ENCODE measurements at places on chromosomes 16 and 17. TPM values are rescaled to one million over a fixed set of nuclear protein-coding genes. Genes with fewer than 3 reads are reported as not detected.
A peak's percentile ranks its signal among the peaks of the same experiment; 100 is the strongest.

GRCh38 chr16:24018485-24018884 is 182.7 kb downstream of the PRKCB start:
- no peak for DNase-seq

DNA sequence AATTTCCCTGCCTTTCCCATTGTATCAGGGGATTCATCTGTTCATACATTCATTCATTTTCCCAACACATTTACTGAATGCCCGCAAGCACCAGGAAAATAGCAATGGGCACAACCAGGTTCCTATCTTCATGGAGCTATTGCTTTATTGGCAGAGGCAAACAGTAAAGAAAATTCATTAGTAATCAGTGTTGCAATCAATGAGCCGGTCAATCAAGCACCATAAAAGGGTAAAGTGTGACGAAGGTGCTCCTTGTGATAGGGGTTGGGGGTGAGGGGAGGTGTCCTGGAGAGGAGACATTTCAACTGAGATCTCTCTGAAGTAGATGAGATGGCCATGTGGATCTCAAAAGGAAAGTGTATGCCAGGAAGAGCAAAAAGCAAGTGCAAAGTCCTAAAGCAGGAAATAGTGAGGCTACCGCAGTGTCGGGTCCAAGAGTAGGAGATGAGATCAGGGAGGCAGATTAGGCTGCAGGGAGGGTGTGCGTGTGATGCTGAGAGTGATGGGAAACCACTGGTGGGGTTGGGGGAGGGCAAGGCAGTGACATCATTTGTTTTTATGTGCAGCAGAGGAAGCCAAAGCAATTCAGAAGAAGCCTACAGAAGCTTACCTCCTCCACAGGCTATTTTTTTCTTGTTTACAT is 28.4 kb downstream of the CDH13 start:
- DNase-seq, result peak; percentile 62

- DNase-seq, result no peak
These were observed 118.2 kb upstream of the ZNF750 start for GRCh38 chr17:82957961-82958561.

DNA sequence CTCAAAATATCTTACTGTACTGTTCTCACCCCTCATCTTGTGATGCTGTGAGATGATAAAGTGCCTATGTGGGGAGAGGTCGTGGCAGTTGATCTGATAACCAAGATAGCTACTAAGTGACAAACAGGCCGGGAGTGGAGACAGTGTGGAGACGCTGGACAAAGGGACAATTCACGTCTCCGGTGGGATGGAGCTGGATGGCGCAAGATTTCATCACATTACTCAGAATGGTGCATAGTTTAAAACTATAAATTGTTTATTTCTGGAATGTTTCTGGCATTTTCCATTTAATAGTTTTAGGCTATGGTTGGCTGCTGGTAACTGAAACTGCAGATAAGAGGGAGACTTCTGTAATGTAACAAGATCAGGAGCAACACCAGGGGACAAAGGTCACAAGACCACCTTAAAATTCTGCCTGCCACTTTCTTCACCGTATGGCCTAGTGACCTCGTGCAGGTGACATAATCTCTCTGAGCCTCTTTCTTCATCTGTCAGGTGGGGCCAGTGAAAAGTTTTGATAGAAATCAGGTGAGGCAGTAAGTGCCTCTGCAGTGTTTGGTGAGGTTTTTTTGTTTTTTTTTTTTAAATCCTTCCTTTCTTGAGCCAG is 54.4 kb upstream of the LGALS9 start:
- no peak for DNase-seq

- no peak for DNase-seq
These were observed 9.9 kb downstream of the SSTR5 start for GRCh38 chr16:1082266-1082951.

DNA sequence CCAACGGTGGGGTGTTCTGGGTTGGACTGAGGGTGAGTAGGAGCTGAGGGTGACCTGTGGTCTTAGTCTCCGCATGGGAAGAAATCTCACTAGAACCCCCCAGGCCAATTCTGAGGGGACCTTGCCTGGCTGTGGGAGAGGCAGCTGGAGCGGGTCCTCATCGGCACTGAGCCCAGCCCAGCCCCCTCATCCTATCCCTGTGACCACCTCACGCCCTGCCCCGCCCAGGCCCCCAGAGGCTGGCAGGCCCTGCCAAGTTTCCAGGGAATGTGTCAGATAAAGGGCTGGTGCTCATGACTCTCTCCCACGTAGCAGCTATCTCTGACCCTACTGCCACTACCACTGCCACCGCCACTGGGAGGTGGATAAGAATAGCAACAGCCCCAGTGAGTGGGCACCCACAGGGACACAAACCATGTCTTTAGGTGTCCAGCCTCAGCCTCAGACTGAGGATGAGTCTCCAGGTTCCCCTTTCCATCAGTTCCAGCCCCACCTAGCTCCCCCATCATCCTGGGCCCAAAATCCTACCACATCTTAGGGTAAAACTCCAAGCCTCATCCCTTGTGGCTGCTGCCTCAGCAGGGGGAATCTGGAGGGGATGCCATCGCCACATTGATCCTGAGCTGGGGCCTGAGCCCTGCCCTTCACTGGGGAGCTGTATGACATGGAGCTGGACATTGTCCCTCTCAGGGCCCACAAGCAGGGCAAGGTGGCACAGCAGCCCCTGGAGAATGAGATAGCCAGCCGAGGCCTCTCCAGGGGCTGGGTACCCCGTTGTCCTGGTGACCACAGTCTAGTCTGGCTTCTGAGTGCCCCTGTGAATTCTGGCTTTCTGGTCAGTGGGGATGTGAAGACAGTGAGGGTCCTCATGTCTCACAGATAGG is 14.9 kb downstream of the CDH16 start:
- no peak for DNase-seq

DNA sequence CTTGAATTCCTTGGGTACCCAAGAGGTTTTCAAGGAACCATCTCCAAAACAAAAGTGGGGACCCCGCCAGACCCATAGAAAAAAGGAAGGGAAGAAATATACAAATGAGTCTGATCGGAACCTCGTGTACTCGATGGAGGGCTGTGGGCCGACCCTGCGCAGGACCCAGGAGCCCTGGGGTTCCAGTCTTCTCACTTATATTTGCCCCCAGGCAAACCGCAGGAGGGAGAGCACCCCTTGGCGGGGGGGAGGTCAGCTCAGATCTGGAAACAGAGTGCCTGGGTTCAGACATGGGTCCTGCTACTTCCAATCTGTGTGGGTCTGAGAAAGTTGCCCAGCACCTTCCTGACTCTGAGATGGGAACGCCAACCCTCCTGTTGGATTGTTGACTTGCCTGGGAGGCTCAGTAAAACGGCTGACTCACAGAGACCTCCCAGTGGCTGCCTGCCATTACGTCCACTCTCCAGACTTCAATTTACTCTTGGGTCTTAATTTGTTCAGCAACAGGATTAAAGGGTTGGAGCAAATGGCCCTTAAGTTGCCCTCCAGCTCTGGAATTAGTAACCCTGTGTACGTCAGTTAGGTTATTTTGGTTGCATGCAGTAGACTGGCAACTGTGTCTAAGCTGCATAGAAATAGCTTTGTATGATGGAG is 24.9 kb upstream of the CACNG4 start:
- DNase-seq, result no peak

- DNase-seq, result no peak
These were observed 9.2 kb downstream of the HS3ST6 start for GRCh38 chr16:1908983-1909382.

DNA sequence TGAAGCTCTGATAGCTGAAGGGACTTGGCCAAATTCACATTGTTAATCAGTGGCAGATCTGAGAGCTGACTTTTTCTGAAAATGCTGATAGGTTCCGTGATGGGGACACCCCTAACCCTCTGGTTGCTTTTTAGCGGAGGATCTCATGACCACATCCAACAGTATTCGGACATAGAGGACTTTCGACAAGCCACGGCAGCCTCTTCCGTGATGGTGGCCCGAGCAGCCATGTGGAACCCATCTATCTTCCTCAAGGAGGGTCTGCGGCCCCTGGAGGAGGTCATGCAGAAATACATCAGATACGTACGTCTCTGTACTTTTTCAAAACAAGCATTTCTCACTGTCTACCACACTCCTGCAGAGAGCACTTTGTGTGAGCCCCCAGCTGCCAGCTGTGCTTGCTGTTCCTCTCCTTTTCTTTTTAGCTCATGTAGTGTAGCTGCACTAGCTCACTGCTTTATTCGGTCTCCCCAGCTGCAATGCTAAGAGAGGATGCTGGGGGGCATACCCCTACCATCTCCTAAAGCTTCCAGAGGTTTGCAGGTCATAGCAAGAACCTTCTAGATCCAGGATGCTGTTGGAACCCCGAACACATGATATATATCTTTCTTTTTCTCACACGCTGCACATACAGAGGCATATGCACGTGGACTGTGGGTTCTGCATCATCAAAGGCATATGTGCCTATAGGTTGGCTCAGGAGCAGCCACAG is 14.2 kb upstream of the NFATC3 start:
- DNase-seq, result no peak

GRCh38 chr16:57031156-57031555 is 41.8 kb downstream of the NLRC5 start:
- no peak for DNase-seq

DNA sequence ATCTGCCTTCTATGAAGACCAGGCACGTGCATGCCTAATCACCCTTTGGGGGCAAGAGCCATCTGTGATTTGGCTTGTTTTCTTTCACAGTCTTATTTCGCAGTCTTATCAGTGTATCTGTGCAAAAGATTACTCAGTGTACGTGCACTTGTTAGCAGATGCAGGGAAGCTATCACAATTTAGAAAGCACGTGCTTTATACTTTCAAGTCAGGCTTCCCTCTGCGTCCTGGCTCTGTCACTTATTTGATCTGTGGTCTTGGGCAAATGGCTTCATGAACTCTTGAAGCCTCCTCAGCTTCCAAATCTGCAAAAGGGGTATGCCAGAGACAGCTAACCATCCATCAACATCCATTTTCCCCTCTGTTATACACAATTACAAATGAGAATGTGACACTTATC is 246.4 kb downstream of the XYLT1 start:
- DNase-seq, result no peak

- no peak for DNase-seq
These were observed 303.0 kb upstream of the ZFHX3 start for GRCh38 chr16:73350707-73351452.

- no peak for DNase-seq
These were observed 351.9 kb downstream of the SEC14L1 start for GRCh38 chr17:77492446-77493237.

GRCh38 chr17:34305061-34305460 is 14.2 kb upstream of the CCL8 start:
- no peak for DNase-seq

GRCh38 chr16:456891-457483 is 31.5 kb downstream of the RAB11FIP3 start:
- DNase-seq, result no peak

GRCh38 chr17:7673239-7673638 is 14.1 kb downstream of the TP53 start:
- DNase-seq, result no peak

DNA sequence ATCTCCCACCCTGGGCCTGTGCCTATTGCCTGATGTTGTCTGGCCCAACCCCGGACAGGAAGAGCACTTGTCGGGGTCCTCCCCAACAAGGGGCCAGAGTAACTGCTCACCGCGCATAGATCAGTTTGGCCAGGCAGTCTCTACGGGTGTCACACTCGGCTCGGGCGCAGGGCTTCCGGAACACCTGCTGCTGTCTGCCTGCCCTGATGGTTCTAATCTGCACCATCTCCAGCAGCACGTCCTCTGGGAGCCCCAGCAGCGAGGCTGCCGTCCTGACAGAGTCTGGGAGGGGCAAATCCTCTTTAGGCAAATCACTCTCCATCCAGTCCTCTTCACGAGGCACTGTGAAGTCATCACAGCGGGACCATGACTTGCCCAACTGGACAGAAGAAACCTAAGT is 24.0 kb downstream of the MYO19 start:
- DNase-seq, result no peak

- peak; percentile 78 for DNase-seq
These were observed 58.5 kb downstream of the TMEM235 start for GRCh38 chr17:78289802-78290363.

- no peak for DNase-seq
These were observed 4.4 kb downstream of the ATP2A1 start for GRCh38 chr16:28882551-28883160.

DNA sequence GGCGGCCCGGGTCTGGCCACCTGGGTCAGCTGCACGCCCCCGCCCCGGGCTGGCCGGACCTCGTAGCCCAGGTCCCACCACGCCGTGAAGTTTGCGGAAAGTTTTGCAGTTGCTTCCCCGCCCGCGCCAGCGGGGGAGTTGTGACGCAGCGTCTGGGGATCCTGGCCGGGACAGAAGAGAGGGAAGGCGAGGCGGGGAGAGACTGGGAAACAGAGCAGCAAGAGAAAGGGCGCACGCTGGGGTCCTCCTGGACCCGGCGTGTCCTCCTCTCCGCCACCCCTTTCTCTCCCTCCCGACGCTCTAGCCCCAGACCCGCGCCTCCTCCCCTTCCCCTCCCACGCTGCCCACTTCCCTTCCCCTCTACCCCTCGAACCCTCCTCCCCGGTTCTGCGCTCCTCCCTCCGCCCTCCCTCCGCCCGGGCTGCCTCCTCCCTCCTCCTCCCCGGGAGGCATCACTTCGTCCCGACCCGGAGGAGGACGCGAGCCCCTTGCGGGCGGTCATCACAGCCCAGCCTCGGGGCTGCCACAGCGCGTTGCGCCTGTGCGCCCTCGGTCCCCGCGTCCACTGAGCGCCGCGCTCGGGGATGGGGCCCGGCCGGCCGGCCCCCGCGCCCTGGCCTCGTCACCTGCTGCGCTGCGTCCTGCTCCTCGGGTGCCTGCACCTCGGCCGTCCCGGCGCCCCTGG is at the start of gene MRC2:
Gene MRC2, plus strand, starts transcription at position 452 of the 685 bp plus-strand sequence. Its CDS starts 133 bp downstream, at position 585.
- DNase-seq, result peak; percentile 34

GRCh38 chr17:78409191-78409928 is 30.9 kb downstream of the PGS1 start:
- peak; percentile 92 for DNase-seq

DNA sequence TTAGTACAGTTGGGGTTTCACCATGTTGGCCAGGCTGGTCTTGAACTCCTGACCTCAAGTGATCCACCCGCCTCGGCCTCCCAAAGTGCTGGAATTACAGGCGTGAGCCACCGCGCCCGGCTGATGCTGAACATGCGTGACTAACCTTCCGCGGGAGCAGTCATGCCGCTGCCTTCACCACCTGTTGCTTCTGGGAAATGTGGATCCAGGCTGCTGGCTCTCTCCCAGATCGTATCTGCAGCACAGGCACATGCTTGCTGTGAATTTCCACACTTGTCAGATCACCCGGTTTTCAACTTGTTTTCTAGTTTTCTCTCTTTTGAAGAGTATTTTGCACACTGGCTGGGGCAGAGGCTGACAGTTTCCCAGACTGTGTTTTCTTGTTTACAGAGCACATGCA is 97.9 kb downstream of the ADCY9 start:
- peak; percentile 61 for DNase-seq

CLDN7 gene
- total RNA-seq, result 1,244 TPM

CA7 gene
- total RNA-seq, result 131 TPM

NR1D1 gene
- total RNA-seq, result 15.0 TPM

TBC1D3I gene
- 0.54 TPM for total RNA-seq

TOX3 gene
- total RNA-seq, result 42.3 TPM

HBA1 gene
- total RNA-seq, result not detected

SCN4A gene
- 0.22 TPM for total RNA-seq

MEIOC gene
- 0.16 TPM for total RNA-seq

RFNG gene
- 30.9 TPM for total RNA-seq

TM4SF5 gene
- 20.7 TPM for total RNA-seq

GDPD3 gene
- 29.6 TPM for total RNA-seq

FAM20A gene
- total RNA-seq, result 6.1 TPM

ZNF821 gene
- 13.7 TPM for total RNA-seq

PLA2G10 gene
- 53.1 TPM for total RNA-seq

CPNE7 gene
- total RNA-seq, result 2.0 TPM

GPR179 gene
- 0.09 TPM for total RNA-seq

SLC12A3 gene
- not detected for total RNA-seq

PPP1R27 gene
- 0.52 TPM for total RNA-seq

GPR142 gene
- not detected for total RNA-seq

All from mucosa of descending colon (tissue), 3 donors.